Stimulated activated CD4-positive, alpha-beta T cell treated with anti-CD3 and anti-CD28 coated beads, Interleukin-1b, Interleukin-23, amount 100 ng/mL, for 4 hours (primary cell): ENCODE measurements at places on chromosomes 1 and 21.

DNA sequence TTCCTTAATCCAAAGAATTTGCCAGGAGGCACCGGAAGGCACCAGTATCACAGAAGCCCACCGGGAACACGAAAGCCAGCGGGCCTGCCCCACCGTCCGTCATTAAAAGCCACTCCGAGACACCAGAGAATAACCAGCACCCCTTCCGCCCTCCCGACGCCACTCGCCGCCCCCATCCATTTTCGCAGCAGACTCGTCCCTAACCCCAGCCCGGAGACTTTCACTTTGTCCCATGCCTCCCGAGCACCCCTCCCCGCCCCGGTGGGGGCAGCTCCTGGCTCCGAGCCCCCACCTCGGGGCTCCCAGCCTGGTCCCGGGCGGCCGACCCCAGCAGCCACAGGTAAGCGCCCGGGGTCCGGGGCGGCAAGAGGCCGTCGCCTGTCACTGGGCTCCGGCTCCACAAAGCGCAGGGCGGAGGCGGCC lies 105.4 kb downstream of the SLC45A1 start:
- no peak for DNase-seq

DNA sequence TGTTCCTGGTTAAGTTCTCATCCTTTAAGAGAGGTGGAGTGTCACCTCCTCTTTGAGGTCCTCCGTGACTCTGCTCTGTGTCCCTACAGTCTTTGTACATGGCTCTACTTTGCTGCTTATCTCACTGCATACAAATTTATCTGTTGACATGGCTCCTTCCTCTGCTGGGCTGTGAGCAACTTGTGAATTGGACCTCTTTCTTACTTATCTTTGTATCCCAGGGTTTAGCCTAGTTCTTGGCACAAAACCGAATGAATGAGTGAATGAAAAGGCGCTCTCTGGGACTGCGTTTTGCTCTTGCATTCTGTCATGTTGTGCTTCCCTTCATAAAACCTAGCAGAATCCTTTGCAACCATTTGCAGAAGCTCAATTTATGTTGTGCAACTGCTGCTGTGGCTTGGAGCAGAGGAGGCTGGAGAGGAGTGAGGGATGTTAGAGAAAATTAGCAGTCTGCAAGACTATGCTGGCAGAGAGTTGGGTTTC lies 12.4 kb downstream of the SLC26A9 start:
- no peak for DNase-seq

- no peak for DNase-seq
These were observed 292.4 kb downstream of the GRIK1 start for GRCh38 chr21:29647353-29647781.

GRCh38 chr1:16122916-16123315 lies 33.0 kb downstream of the EPHA2 start:
- peak; percentile 9 for DNase-seq

DNA sequence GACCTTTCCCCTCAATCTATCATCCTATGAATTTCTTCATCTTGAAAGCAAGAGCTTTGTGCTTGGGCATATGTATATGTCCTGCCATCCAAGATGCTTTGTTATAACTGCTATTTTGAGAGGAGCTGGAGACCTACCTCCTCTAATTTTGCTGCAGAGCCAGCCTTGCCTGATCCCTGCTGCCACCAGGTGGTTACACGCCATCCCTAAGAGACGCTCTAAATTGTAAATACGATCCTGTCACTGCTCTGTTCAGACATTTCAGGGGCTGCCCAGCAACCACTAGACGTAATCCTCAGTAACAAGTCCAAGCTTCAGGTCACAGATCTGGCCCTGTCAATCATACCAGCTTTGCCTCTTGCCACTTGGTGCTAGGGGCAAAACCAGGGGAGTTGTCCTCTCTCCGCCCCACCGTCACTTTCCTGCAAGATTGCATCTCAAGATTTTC lies 32.9 kb downstream of the GPA33 start:
- DNase-seq: no peak

DNA sequence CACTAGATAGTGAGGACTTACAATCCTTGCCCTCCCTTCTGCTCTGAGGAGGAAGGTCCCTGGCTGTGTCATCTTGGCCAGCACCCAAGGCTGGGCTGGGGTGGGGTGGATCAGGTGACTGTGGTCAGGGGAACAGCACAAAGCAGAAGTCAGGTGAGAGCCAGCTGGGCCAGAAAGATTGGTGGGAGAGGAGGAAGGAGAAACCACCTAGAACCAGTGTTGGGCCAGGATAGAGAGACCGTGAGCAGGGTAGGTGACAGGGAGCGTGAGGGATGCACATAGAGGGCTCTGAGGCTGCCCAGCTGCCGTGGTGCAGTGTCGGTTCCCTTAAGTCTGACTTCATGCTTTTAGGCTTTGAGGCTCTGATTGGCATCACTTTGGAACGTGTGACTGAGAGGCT lies 22.7 kb downstream of the NCF2 start:
- DNase-seq: no peak

DNA sequence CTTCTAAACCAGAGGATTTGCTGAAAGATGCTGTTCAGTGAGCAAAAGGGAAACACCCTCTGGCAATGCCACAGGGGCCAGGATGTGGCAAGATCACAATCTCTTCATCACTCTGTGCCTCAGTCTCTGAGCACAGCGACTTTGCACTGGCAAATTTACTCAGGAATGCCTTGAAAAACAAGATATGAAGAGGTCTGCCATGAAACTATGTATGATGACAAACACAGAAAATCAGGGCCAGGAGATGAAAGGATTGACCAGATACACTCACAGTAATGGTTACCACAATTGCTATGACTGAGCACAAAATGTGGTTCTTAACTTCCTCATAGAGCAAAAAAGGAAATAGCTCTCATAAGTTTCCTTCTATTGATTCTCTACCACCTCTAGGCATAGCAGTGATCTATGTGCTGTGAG lies 5.8 kb downstream of the TTC13 start:
- peak; percentile 6 for DNase-seq

DNA sequence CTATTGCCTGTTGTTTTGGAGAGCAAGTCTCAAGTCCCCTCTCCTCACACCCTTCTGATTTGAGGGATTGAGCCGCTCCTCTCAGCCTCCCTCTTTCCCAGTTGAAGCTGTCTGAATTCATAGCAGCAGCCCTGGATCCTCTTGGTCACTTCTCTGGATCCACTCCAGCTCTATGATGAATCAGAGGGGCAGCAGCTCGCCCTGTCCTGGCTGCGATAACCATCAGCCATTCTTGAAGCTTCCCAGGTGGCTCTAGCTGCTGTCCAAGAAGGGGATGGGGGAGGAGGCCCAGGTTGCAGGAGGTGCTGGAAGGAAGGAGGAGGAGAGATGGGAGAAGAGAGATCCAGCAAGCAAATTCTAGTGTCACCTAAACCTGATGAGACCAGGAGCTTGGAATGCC lies 31.3 kb downstream of the WNT4 start:
- no peak for DNase-seq

DNA sequence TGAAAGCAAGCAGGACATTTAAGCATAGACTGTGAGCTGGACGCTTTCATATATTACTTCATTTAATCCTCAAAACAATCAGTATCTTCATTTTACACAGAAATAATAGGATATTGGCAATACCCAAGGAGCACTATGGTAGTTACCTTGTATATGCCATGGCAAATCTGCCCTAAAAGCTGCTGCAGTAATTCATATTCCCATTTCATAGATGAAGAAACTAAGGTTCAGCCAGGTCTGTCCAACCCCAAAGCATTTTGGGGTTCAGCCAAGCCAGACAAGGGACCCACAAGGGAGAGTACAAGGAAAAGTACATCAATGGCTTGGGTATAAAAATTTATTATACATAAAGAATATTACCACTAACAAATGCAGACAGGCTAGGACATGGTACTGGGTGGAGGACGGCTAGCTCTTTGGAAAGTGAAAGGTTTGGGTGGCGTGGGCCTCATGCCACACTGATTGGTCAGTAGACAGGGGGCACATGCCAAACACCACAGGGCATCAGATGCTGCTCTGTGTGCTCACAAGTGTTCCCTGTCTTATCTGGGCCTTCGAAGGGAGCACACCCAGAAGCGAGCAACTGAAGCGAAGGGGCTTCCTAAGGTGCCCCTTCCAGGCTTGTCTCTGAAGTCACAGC lies 23.9 kb upstream of the PTAFR start:
- DNase-seq: no peak
